Stimulated activated CD8-positive, alpha-beta memory T cell treated with anti-CD3 and anti-CD28 coated beads, Interleukin-15, amount 100 ng/mL, for 24 hours (primary cell): ENCODE measurements at places on chromosomes 1 and 21.

GRCh38 chr1:13824626-13825025, 124.6 kb downstream of the PRDM2 start:
- no peak for DNase-seq

DNA sequence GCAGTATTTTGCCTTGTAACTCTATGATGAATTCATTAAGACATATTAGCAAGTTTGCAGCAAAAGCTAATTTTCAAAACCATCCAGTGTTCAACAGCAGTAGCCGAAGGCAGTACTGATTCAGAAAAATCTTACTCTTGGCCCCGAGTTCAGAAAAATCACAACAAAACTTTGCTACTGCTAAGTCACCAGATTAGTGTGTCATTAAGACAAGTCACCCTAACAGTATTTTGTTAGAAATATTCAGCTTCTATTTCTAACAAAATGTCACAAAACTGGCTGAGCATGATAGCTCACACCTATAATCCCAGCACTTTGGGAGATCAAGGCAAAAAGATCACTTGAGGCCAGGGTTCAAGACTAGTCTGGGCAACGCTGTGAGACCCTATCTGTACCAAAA, 8.2 kb downstream of the GTF2B start:
- no peak for DNase-seq

- DNase-seq = no peak
These were observed 24.1 kb downstream of the THRAP3 start for GRCh38 chr1:36248250-36248894.

DNA sequence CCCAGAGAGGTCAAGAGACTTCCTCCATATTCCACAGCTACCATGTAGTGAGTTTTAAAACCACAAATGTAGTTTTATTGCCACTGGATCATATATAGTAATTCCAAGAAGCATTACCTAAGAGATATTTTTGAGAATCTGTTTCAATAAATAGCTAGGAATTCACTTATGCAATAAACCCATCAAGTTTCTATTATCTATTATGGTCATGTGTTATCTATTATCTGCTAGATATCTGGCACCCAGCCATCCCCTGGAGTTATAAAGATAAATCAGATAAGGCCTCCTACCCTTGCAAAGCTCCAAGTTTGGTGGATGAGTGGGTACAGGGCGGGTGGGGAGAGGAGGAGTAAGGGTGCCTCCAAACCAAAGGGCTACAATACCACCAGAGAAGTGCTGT, 10.3 kb upstream of the VWA5B1 start:
- no peak for DNase-seq

- DNase-seq = no peak
These were observed 18.9 kb downstream of the LRIF1 start for GRCh38 chr1:110944806-110945205.

DNA sequence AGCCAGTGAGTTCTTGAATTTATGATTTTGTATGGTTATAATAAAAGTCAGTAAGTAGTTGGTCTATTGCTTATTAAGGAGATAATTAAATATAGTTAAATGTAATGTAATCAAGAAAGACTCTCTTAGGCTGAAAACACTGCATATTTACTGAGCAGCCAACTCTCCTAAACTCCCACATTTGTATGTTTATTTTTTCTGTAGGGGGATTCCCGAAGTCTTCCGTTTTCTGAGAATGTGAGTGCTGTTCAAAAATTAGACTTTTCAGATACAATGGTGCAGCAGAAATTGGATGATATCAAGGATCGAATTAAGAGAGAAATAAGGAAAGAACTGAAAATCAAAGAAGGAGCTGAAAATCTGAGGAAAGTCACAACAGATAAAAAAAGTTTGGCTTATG, 56.7 kb downstream of the PKN2 start:
- no peak for DNase-seq

DNA sequence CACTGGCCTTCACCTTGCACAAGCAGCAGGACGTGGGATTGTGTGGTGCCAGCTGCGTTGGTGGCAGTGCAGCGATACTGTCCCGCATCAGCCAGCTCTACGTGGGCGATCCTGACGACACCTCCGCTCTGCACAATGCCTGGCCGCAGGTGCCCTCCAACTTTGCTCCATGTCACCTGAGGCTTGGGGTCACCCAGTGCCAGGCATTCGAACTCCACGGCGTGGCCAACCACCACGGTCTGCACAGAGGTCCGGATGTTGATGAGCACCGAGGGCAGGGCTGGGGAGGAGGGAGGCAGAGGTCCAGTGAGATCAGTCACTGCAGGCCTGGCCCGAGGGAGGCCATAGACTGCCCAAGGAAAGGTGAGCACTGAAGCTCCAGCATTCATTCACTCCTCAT, 22.6 kb downstream of the LDLRAD2 start:
- DNase-seq = no peak
